CD14-positive monocyte (primary cell): ENCODE measurements at places on chromosomes 4 and X.

GRCh38 chr4:90624781-90625180, 497.6 kb downstream of the CCSER1 start:
- DNase-seq: no peak

DNA sequence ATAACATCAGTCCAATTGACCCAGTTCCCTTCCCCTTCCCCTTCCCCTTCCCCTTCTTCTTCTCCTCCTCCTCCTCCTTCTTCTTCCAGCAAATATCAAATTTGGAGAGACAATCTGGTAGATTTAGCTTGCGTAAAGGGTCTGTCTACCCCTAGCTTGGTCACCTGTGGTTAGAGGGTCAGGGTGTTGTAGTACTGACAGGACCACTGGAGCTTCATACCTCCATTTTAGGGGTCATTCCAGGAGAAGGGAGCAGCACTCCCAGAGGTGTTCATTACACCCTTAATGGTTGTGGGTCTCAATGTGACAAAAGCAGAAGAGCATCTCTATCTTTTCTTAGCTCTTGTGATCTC, 3.7 kb upstream of the FGB start:
- no peak for DNase-seq

DNA sequence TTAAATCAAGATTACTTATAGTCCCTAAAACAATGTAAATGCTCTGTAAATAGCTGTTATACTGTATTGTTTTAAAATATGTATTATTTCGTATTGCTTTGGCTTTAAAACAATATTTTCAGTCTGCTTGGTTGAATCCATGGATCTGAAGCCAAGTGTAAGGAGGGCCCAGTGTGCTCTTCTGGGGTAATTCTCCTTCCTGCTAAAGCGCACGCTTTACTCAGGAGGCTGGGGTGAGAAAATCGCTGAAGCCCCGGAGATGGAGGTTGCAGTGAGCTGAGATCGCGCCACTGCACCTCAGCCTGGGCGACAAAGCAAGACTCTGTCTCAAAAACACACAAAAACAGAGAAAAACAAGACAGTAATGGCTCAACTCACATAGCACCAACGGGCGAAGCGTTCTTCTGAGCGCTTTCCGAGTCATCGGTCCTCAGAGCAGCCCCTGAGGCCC, 391 bp upstream of the IDUA start:
- no peak for DNase-seq

GRCh38 chr4:32499171-32499570, 1779.0 kb downstream of the PCDH7 start:
- no peak for DNase-seq

DNA sequence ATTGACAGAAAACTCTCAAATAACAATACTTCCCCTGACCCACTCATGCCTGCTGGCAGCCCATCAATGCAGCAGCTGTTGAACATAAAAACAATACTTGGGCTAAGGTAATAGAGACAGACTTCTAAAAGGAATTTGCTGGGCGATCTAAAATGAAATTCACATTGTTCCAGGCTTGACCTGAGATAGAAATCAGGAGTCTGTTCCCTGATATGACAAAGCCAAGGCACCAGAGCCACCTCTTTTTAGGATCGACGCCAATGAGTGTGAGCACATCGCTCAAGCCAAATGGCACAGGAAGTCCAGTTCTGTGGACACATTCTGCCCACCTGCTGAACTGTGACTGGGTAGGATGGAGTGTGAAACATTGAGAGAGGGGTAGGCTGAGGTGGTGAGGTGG, 4.9 kb downstream of the SEPTIN11 start:
- DNase-seq: no peak

- no peak for DNase-seq
These were observed 59.0 kb downstream of the THOC2 start for GRCh38 chrX:123673813-123674212.

- DNase-seq: no peak
These were observed 2.9 kb downstream of the FAM200B start for GRCh38 chr4:15684498-15684897.
